Omental fat pad (tissue), 4 donors: ENCODE measurements at places on chromosomes 12 and 14.

DNA sequence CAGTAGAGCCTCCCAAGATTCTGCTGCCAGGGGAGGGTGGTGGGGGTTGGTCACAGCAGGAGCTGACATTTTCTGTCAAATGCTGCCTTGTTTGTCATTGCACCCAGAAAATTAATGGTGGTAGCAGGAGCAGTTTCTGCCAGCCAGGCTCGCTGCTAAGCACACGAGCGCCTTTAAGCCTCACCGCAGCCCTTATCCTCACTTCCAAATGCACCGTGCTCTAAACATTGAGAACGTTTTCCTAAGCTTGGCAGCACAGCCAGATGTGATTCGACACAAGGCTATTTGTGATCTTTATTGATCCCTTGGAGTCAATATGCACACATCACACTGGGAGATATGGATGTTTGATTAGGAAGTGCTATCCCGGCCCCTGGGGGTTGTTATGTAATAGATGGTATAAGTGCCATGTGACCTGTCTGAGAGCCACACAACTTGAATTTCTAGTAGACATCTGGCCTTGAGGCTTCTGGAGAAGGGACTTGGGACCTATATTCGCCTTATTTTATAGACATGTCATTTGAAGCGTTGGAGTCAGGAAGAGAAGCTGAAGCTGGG lies 31.6 kb upstream of the BEGAIN start:
- no peak for DNase-seq

GRCh38 chr12:100608776-100609175 lies 35.3 kb downstream of the GAS2L3 start:
- no peak for DNase-seq

GRCh38 chr12:117040496-117040895 lies 58.7 kb downstream of the TESC start:
- no peak for DNase-seq

GRCh38 chr12:109273354-109273753 lies 35.7 kb downstream of the FOXN4 start:
- no peak for DNase-seq
